Stimulated activated CD4-positive, alpha-beta T cell treated with anti-CD3 and anti-CD28 coated beads, TNF-alpha, amount 100 ng/mL, for 24 hours (primary cell): ENCODE measurements at places on chromosomes 5 and 9.

DNA sequence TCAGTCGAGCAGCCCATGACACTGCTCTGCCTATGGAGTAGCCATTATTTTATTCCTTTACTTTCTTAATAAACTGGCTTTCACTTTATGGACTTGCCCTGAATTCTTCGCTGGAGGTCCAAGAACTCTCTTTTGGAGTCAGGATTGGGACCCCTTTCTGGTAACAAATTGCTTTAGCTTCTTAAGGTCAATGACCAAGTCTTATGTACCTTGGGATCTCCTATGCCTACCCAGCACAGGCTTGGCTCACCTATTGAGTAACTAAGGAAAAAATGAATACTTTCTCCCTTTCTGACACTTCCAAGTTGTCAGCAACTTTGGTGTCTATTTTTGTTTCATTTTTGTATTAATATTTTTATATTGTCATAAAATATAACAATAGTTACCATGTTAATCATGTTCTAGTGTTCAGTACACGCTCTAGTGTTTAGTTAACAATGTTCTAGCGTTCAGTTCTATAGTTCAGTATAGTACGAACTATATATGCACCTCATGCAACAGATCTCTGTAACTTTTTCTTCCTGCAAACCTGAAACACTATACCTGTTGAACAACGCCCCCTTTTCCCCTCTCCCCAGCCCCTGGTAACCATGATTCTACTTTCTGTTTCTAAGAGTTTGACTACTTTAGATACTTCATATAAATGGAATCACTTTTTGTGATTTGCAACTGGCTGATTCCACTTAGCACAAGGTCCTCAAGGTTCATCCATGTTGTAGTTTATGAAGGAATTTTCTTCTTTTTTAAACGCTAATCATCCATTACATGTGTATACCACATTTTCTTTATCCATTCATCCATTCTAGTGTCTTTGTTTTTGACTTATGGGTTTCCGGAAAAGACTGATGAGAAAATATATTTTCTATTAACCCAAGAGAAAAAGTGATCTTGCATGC is 1.8 kb upstream of the RHOBTB3 start:
- DNase-seq = no peak

- DNase-seq = no peak
These were observed 281.4 kb downstream of the SPOCK1 start for GRCh38 chr5:137217599-137218200.

DNA sequence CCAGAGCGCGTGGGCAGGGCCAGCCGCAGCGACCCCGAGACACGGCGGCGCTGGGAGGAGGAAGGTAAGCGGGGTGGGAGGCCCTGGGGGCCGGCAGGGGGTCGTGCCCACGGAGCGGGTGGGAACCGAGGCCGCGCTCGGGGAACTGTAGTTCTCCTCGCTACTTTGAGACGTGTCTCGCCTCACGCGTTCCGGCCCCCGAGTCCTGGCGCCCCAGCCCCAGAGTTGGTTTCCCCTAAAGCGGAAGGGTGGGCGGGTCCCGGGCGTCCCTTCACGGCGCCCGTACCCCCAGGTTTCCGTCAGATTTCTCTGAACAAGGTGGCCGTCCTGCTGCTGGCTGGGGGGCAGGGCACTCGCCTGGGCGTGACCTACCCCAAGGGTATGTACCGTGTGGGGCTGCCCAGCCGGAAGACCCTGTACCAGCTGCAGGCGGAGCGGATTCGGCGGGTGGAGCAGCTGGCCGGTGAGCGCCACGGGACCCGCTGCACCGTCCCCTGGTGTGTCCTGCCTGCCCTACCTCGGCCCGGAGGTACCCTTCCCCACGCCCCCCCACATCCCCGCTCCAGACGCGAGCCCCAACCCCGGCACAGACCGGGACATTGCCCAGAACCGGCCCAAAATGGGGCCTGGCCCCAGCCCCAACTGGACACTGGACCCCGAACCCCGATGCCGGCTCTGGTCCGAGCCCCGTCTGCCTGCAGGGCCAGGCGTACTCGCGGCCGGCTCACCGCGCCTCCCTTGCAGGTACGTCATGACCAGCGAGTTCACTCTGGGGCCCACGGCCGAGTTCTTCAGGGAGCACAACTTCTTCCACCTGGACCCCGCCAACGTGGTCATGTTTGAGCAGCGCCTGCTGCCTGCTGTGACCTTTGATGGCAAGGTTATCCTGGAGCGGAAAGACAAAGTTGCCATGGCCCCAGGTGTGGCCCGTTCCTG is 709 bp downstream of the UAP1L1 start:
- DNase-seq = no peak

DNA sequence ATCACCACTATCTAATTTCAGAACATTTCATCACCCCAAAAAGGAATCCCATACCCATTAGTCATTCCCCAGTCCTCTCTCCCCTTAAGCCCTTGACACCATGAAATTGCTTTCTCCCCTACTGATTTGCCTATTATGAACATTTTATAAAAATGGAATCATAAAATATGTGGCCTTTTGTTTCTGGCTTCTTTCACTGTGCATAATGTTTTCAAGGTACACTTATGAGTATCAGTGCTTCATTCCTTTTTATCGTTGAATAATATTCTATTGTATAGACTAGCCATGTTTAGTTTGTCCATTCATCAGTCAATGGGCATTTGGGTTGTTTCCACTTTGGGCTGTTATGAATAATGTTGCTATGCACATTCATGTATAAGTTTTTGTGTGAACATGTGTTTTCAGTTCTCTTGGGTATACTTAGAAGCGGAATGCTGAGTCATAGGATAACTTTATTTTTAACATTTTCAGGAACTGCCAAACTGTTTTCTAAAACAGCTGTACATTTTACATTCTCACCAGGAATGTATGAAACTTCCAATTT is 40.4 kb upstream of the FGF1 start:
- no peak for DNase-seq

DNA sequence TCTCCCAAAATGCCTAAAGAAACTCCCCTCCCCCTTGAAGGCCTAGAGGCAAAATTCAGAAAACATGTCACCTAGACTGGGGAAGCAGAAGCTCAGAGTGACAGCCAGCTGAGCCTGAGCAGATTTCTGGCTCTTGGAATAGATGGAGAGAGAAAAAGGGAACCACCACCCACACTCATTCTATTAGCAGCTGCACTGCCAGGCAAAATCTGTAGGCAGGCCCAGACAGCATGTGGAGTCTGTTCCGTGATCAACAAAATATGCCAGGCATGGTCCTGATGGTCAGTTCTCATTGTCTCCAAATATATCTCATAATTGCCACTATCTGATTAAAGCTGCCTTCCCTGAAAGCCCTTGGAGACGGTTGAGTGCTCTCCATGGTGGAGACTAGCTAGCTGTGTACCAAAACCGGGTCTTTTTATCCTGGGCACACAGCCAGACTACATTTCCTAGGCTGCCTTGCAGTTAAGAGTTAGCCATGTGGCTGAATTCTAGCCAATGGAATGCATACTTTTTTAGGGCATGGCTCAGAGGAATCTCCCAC is 131.7 kb upstream of the GPR151 start:
- DNase-seq = no peak

DNA sequence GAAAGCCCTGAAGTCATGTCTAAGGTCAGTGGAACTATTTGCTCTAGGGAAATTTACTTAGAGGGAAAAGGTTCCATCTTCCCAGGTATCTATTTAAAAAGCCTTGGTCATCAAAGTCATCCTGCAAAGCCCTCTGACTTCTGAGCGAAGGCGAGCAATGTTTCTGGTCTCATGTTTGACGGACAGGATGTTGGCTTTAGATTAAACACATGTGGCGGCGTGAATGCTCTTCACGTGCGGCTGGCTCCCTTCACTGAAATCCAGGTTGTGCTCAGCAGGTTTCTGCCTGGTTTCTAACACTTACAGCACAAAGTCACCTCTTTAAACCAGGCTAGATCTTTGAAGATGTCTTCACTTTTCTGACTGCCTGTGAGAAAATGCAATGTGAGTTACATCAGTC is 5.7 kb upstream of the ZBTB34 start:
- no peak for DNase-seq

DNA sequence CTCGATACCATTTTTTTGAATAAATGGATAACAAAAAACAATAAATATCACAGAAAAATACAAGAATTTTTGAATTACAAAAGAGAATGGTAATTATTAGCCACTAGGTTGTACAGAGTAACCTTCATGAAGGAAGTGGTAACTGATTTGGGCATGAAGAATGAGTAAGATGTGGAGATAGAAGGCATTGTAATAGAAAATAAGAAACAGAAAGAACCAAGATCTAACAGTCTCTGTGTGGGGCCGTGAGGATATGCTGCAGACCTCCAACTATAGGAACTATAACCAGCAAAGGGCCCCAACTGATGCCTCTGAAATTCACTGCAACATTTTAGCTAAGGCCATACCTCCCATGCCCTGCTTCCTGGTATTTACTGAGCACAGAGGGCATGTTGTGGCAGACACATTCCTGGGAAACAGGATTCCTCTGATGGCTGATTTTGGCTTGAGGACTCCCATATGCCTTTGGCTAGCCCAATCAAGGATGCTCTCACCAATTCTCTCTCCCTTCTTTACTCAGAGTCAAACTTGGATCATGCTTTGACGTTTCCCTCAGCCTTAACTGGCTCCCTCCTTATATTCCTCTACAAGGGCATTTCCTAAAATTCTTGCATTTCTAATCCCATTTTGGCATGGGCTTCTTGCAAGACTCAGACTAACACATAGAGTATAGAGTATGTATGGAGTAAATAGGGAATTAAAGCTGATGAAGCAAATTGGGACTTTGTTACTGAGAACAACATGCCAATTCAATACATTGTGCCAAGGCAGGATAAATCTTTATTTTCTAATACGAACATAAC is 208.9 kb downstream of the PDE4D start:
- no peak for DNase-seq

DNA sequence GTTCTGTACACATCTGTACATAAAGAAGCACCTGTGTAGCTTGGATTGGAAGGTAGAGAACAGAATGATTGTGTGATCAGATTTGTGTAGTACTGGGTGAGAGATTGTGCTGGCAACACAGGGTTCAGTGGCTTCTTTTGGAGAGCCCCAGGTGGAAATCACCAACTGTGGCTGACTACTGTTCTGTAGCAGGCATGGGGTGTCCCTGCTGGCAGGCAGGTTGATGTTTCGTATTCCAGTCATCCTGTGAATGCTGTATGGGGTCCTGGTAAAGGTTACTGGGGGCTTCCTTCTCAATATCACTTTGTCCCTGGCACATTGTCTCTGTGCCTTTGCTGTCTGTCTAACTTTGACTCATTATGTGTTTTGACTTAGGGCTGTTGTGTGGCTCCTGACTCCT is 5.3 kb downstream of the ASPN start:
- no peak for DNase-seq

DNA sequence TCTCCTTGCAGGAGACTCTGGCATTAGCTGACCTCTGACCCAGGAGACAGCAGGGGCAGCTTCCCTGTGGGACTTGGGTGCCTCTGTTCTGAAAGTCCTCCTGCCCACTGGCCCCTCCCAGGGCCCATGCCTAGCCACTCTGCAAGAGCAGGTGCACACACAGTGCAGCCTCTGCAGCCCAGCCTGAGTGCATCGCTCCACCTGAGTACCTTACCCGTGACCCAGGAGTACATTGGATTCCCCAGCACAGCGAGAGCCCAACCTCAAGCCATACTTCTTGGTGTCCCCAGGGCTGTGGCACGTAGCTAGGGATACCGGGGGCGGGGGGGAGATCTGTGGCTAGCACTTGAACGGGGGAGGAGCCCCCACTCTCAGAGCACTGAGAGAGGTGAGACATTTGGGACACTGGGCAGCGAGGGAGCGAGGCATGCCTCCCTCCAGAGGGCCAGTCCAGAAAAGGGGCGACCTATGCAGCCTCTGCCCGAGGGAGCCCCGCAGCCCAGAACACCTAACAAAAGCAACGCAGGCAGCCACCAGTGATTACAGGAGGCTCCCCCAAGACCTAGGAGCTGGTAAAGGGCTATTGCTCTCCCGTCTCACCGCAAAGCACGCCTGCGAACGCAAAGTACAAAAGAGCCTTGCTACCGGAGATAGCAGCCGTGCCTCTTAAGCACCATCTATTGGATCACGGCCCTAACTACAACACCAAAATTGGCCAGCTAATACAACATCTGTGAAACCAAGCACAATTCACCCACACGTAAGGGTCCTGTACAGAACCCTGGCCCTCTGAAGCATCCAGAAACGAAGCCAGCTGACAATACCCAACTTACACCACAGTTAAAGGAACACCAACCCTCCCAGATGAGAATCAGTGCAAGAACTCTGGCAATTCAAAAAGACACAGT is 826 bp upstream of the PRDM9 start:
- no peak for DNase-seq

DNA sequence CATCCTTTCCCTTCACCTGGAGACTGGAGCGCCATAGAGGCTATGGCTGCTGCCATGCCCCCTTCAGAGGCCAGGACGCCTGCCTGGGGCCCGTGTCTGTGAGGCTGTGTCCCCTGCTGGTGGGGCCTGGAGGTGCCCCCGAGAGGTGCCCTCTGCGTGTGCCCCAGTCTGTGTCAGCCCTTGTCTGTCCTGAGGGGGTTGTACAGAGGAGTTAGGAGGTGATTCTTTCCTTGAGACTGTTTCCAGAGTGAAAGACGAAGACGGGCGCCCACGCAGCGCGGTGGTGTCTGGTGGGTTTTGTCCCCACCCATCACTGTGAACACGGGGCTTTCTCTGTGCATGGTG is 24.6 kb downstream of the TRAF2 start:
- DNase-seq = no peak

- DNase-seq = no peak
These were observed 30.3 kb upstream of the UHRF2 start for GRCh38 chr9:6382681-6383080.

- DNase-seq = no peak
These were observed 117.1 kb downstream of the CMYA5 start for GRCh38 chr5:79806741-79807140.
